ENCODE measurements at places on chromosomes 6 and 20.

GRCh38 chr6:170111816-170112582 is 178.9 kb downstream of the DLL1 start:
- no peak overlapping the region for H3K4me3 ChIP-seq
- no peak overlapping the region for H3K27ac ChIP-seq
- no peaks in the 10 kb centered on the region for H3K36me3 ChIP-seq
- H3K4me1 ChIP-seq, result no peaks in the 10 kb centered on the region
- DNase-seq, result no peak
- H3K27me3 ChIP-seq, result peaks cover 6% of the 10 kb centered on the region

DNA sequence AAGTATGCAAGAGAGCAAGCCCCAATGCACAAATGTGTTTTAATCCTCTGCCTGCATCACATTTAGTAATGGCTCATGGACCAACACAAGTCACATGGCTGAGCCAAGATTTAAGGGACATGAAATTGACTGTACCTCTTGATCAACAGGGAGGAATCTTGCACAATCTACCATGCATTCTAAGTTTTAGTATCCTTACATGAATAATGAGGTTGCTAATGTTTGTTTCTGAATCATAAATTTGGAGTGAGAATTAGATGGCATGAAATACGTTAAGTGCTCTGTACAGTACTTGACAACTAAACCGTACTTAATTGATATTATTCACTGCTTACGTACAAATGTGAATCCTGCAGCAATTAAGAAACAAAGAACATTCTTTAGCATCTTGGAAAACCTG is 553.8 kb upstream of the JAG1 start:
- H3K27me3 ChIP-seq, result no peaks in the 10 kb centered on the region
- no peak for DNase-seq
- H3K36me3 ChIP-seq, result no peaks in the 10 kb centered on the region
- H3K4me3 ChIP-seq, result no peak overlapping the region

DNA sequence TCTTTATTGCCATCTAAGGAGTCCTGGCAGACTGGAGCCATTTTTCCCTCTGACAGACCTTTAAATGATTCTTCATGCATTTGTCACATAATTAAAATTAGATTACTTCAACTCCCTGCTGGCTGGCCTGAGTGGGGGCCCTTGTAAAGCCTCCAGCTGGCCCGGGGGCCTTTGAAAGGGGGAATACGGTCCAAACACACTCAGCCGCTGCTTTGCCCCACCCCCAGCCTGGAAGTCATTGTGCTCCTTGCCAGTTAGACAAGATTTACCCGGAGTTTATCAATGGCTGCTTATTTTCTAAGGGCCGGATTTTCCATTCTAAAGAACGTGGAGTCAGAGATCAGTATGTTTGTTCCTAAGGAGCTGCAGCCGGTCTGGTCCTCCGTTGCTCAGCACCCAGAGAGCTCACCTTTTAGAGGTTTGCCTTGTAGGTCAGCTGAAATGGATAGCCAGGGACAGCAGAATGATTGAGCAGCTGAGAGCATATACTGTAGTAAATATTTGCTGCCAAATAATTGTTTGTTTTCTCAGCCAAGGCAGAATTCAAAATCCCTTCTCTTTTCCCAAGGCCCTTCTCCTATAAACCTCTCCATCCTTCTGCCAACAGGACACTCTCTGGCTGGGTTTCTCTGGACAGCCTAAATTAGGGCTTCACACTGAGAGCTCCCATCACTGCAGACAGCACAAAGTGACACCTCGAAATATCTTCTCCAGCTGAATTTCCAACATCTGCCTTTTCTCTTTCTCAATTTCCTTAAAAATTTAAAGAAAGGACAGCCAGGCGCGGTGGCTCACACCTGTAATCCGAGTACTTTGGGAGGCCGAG is 68.4 kb upstream of the RBM24 start:
- DNase-seq, result no peak
- H3K27ac ChIP-seq, result no peak overlapping the region
- no peaks in the 10 kb centered on the region for H3K36me3 ChIP-seq
- H3K27me3 ChIP-seq, result no peaks in the 10 kb centered on the region

DNA sequence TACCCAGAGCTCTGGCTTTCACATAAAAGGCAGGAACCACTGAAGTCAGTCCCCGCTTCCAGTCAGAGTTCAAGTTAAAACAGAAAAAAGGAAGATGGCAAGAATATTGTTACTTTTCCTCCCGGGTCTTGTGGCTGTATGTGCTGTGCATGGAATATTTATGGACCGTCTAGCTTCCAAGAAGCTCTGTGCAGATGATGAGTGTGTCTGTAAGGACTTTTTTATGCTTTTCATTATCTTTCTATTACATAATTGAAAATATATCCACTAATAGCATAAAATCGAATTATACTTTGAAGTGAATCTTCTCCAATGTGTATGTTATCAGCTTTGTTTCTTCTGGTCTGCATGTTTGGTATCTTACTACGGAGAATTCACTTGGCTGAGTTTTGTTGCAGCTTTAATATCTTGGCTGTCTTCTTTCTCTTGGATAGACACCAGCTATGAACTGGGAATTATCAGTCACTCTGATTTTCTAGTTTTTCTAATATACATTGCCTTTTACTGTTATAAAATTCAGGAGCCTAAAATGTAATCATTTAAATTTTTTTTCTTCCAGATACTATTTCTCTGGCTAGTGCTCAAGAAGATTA is at the start of gene OTOR:
Gene OTOR (plus strand): TSS at position 51 of the 593 bp plus-strand sequence. CDS start 44 bp downstream, at position 95.
- no peak for DNase-seq
- no peak within 1 kb of the TSS for H3K27ac ChIP-seq
- H3K27me3 ChIP-seq, result peaks cover 45% of the 10 kb centered on the region
- no peak within 1 kb of the TSS for H3K4me3 ChIP-seq
- H3K36me3 ChIP-seq, result no peaks in the 10 kb centered on the region

GRCh38 chr6:119536666-119537065 is 187.1 kb upstream of the MAN1A1 start:
- H3K4me1 ChIP-seq, result peaks cover 11% of the 10 kb centered on the region
- no peak overlapping the region for H3K4me3 ChIP-seq

DNA sequence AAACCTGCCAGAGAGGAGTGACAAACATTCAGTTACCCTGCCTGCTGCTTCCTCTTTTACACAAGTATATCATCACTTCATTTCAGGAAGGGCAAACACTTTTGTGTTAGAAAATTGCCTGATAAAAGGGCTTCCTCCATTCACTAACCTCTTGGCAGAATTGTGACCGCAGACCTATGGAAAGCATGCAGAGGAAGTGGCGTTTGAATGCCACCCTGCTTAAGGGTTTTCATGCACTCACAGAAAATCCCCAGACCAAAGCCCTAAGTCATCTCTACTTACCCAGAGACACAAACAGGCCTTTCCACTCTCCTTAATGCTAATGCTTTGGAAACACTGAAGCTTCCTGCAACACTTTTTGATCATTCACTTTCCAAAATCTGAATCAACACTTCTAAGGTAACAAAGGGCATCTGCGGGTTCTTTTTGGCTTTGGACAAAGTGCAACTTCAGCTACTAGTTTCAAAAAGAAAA is 22.1 kb upstream of the RALGAPA2 start:
- H3K4me1 ChIP-seq, result peaks cover 11% of the 10 kb centered on the region
- DNase-seq, result no peak
- H3K36me3 ChIP-seq, result no peaks in the 10 kb centered on the region
- H3K4me3 ChIP-seq, result no peak overlapping the region

DNA sequence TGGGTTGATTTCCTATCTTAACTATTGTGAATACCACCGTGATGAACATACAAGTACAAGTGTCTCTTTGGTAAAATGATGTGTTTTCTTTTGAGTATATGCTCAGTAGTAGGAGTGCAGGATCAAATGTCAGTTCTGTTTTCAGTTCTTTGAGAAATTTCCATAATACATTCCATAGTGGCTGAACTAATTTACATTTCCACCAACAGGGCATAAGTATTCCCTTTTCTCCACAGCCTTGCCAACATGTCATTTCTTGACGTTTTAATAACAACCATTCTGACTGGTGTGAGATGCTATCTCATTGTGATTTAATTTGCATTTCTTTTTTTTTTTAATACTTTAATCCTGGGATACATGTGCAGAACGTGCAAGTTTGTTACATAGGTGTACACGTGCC is 268.8 kb downstream of the CENPW start:
- DNase-seq, result no peak
- H3K4me3 ChIP-seq, result no peak overlapping the region
- no peak overlapping the region for H3K27ac ChIP-seq

DNA sequence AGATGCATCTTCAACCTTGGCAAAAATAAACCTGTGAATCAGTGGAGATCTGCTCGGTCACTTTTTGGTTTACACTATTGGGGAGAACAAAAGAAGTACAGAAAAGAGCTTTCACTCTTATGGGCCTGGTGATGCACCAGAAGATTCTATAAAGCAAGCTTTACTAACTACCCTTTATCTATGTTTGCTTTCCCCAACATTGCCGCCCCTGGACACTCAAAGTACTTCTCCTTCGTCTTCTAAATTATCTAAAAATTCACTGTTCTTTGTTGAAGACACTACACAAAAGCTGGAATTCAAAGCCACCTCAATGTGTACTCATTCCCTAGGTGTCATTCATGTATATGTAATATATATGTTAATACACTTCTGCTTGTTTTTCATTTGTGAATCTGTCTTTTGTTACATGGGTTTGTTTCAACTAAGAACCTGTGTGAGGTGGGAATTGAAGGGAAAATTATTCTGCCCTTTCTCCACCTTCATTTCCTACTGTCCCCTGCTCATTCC is 97.9 kb upstream of the BTN3A2 start:
- peaks cover 31% of the 10 kb centered on the region for H3K4me1 ChIP-seq
- no peak for DNase-seq
- no peaks in the 10 kb centered on the region for H3K36me3 ChIP-seq
- H3K27me3 ChIP-seq, result no peaks in the 10 kb centered on the region

DNA sequence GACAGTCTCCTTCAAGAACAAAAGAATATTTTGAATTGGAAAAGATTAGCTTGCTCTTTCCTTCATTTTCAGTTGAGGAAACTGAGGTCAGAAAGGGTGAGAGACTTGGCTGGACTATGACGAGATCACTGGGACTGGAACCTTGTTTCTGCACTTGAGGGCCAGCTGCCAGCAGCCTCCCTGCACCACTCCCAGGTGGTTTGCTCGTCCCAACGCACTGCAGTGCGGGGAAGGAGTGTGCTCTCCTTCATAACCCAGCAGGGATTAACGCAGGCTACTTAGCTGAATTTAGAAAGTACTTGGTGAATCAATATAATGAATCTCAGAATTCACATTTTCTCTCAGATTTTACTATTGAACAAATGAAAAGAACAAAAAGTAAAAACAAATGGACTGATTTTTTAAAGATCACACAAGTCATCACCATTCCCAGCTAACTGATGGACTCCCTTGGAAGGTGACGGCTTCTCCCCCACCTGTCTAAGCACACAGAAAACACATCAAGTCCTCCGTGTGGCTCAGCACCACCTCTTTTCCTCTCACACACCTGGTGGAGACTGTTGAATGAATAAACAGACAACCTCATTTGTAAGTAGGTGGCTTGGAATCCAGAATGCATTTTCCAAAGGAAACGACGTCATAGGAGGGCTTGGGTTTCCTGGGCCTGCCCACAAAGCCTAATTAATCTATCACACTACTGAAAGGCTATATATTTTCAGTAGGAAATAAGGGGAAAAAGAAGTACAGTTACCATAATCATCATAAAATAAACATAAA is 121.0 kb downstream of the QRSL1 start:
- no peaks in the 10 kb centered on the region for H3K4me1 ChIP-seq
- DNase-seq, result no peak
- H3K27ac ChIP-seq, result no peak overlapping the region
- H3K4me3 ChIP-seq, result no peak overlapping the region
- H3K36me3 ChIP-seq, result no peaks in the 10 kb centered on the region
- H3K27me3 ChIP-seq, result peaks cover 25% of the 10 kb centered on the region

GRCh38 chr6:107679457-107679856 is 144.7 kb downstream of the SCML4 start:
- H3K4me3 ChIP-seq, result no peak overlapping the region
- H3K4me1 ChIP-seq, result peaks cover 10% of the 10 kb centered on the region
- peaks cover 29% of the 10 kb centered on the region for H3K27me3 ChIP-seq

DNA sequence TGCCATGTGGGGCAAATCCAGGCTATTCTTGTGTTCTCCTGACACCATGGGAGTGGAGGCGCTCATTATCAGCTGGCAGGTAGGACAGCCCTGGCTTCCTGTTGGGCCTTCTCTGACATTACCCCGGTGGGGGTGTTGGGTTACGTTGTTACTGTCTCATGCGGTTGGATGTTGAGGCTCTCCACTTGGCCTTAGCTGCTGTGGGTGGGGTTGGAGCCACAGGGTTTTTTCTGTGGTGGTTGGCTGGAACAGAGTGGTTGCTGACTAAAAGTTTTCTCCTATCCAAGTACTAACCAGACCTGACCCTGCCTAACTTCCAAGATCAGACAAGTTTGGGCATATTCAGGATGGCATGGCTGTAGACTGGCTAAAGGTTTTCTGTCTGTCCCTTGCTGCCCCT is 20.2 kb downstream of the RIPK1 start:
- H3K4me1 ChIP-seq, result peaks cover 15% of the 10 kb centered on the region
- no peaks in the 10 kb centered on the region for H3K27me3 ChIP-seq
- no peak overlapping the region for H3K4me3 ChIP-seq
- DNase-seq, result no peak
- H3K27ac ChIP-seq, result no peak overlapping the region

DNA sequence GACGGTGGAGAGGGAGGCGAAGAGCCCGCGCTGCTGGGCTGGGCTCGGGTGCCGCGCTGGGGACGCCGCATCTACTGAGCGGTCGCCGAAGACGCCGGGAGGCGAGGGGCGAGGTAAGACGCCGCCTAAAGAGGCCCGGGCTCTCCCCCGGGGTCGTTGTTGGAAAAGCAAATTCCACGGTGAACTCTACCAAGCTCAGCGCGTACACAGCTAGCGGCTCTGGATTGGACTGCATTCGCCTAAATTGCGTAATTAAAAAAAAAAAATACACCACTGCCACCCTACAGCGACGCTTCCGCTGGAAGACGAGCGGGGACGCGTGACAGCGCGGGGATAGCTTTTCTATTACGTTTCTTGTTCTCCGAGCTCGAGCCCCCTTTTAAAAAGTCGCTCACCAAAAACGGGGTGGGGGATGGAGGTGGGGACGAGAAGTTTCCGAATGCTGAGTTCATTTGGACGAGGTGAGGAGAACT is 92.0 kb upstream of the PRDM1 start:
- peak; percentile 63 for DNase-seq
- no peaks in the 10 kb centered on the region for H3K36me3 ChIP-seq
- H3K4me3 ChIP-seq, result peak overlapping the region; percentile 94
- peaks cover 51% of the 10 kb centered on the region for H3K4me1 ChIP-seq

DNA sequence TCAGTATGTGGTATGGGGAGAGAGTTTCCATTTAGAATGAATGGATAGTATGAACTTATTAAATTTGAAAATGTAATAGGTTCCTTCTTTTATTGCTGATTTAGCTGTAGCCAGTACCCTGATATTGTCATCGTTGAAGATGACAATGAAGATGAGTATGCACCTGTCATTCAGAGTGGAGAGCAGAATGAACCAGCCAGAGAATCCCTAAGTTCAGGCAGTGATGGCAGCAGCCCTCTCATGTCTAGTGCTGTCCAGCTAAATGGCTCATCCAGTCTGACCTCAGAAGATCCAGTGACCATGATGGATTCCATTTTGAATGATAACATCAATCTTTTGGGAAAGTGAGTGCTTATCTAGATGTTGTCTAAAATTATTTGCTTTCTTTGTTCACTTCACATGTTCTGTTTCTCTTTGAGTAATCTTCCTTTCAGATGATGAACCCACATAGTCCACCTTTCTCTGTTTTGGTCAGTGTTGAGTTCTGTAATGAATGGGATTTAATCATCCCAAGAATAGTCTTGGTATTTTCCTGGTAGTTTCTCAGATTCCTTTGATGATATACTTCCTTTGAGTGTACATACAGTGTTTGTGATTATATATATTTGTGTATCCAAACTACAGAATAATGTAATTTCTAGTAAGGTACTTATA is 23.3 kb downstream of the HSF2 start:
- H3K4me1 ChIP-seq, result peaks cover 10% of the 10 kb centered on the region
- peaks cover 68% of the 10 kb centered on the region for H3K36me3 ChIP-seq
- no peaks in the 10 kb centered on the region for H3K27me3 ChIP-seq
- DNase-seq, result no peak
- no peak overlapping the region for H3K27ac ChIP-seq
- no peak overlapping the region for H3K4me3 ChIP-seq
